NCI-H446 (cell line): ENCODE measurements at places on chromosomes 3 and 15.

DNA sequence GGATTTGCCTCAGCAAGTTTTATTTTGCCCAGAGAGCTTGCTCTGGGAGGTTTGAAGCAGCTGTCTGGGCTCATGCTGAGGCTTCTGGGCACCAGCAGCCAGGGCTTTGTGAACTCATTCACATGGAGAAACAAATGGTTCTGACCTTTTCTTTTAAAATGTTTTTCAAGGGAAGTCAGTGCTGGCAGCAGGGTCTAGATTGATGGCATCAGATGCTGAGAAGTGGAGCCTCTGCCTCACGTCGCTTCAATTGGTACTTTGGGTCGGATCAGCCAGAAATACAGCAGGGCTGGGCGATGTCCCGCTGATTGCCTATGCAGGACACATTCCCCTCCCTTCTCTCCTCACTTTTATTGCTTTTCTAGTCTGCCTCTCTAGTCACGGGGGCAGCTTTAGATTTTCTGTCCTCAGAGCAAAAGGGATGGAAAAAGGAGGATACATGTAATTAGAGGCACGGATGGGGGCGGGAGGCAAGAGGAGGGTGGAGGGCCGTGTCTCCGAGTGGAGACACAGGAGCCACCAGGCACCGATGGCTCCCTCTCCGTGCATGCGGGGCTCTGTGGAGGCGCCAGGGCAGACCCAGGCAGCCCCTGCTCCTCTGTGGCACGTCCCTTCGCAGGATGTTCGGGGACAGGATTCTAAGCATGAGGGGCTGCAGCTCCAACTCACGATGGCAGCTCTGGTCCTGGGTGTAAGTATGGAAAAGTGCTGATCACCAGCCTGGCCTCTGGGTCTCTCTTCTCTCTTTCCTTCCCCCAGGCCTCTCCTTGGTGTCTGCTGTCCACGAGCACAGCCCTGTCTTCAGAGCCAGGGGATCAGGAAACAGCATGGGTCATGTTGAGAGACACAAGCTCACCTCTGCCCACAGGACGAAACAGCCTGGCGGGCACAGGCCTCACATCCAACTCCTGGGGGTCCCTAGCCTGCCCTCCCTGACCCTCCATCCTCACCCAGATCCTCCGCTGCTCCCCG is 116.1 kb downstream of the FAM43A start:
- peak; percentile 31 for DNase-seq

DNA sequence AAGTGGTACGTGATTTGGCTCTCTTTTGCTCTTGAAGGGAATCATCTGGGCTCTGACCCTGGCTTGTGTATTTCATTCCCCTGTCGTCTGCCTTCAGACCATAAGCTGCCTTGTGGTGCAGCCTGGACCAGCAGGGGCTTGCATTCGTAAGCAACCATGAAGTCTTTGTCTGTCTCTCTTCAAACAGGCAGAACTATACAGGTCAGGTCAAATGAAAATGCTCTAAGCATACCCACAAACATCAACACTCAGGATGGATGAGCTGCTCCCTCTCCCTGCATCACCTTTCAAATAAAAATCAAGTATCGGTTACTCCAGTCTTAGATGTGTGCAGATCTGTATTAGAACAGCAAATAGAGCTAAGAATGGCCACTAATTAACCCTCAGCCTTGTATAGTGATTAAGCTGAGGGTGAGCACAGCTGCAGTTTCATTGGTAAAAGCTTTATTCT is 268.6 kb upstream of the UBE2E1 start:
- DNase-seq = no peak

DNA sequence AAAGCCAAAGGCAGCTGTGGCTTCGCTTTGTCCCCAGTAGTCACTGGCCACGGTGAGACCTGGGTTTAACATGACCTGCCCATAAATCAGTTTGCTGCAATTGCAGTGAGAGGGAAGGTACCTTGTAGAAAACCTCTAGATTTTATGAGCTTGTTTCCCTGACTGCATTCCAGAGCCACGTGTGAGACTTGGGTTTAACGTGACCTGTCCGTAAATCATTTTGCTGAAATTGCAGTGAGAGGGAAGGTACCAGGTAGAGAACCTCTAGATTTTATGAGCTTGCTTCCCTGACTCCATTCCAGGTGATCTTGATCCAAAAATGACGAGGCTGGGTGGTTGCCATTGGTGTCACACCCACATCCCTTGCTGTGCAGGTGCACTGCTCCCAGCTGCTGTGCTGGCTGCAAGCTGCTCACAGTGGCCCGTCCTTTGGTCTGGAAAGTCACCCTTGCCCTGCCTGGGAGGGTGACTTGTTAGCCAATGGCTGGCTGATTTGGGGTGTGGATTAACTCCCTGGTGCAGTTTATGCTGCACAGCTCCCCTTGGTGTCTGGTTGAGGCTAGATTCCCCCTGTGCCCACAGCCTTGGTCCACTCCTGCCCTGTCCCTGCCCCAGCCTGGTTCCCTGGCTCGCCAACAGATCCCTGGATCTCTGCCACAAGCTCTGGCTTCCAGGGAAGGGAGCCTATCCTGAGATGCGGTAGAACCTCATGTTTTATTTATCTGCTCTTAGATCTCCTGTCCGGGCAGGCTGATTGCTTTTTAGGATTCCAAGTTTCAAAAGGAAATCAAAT is 192.7 kb upstream of the CTDSPL start:
- DNase-seq = no peak

DNA sequence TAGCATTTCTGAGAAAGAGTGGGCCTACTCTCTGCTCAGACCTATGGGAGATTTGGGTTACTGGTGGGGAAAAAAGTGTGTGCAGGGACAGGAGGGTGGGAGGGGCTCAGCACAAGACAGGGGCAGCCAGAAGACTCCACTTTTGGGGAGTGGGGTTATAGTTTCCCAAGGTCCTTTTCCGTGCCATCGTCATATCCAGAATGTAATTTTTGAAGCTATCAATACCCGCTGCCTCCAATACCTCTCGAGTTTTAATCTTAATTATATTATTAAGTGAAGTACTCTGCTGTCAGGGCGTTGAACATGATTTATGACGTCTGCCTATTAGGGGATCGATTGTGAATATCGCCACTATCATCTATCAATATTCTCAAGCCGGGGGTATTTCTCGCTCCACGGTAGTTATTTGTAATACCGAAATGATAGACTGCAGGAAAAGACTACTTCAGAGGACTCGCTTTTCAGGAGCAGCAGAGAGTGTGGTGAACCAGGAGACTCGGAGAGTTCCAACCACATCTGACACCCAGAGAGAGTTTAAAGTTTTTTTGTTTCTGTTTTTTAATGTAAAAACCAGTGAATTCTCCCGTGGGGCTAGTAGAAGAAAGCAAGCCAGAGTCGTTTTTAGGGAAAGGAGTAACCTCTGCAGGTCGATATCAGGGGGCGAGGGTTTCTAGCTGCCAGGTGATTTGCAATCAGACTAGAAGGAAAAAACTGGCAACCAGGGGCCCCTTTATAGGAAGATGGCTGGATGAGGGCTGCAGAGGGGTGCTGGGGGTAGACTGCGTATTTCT is 20.6 kb downstream of the NR2F2 start:
- DNase-seq = no peak

DNA sequence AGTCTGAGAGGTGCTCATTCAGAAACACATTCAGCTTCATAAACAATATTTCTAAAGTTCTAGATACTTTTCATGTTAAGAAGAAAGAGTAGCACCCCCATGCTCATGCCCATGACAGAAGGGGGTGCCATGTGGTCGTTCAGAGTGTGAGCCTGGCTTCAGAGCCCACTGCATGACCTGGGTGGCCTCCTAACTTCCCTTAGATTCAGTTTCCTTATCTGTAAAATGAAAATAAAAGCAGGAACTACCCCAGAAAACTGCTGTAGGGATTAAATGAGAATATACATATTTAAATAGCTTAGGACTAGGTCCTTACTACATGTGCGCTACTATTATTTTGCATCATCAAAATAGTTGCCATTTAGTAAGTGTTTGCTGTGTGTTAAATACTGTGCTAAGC is 69.2 kb downstream of the ABHD5 start:
- no peak for DNase-seq

DNA sequence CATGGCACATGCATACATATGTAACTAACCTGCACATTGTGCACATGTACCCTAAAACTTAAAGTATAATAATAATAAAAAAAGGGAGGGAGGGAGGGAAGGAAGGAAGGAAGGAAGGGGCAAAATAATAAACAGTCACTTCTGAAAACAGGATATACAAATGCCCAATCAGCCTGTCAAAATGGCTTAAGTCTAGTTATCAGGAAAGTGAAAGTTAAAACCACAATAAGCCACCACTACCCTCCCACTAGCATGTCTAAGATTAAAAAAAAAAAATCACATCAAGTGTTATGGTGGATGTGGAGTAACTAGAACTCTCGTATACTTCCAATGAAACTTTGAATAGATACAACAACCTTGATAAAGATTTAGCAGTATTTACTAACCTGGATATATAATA is 145.6 kb upstream of the GMNC start:
- no peak for DNase-seq

DNA sequence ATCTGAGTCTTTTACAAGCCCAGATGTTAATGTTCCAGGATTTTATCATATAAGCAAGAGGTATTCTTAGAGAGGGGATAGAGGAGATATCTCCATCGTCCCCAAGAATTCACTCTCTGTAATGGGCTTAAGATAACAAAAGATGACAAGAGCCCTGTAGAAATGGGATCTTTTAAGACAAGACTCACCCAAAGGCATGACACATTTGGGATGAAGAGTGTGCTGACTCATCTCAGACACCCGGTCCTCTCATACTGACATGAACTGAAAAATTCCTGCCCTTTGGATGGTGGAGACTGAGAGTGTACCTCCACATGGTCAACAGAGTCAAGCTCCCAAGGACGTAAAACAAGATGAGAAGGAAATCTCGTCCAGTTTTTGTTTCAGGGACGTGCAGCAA is 11.0 kb downstream of the LEKR1 start:
- no peak for DNase-seq

DNA sequence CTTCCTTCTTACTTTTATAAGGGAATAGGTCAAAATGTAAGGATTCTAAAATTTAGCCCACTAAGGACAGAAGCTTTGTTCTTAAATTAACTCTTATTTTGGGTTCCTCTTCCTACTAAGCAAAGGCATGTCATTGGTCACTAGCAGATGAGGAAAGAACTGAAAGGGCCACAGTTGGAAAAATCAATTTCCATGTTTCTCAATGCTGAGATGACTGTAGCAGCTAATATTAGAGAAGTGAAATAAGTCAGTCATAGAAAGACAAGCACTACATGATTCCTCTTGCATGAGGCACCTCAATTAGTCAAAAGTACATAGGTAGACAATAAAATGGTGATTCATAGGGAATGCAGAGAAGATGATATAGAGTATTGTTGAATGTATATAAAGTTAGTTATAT is 353.7 kb downstream of the RSL24D1 start:
- DNase-seq = no peak

GRCh38 chr3:15327941-15328340 is 4.4 kb downstream of the SH3BP5 start:
- no peak for DNase-seq

GRCh38 chr3:67228136-67228535 is 230.0 kb downstream of the KBTBD8 start:
- DNase-seq = no peak

DNA sequence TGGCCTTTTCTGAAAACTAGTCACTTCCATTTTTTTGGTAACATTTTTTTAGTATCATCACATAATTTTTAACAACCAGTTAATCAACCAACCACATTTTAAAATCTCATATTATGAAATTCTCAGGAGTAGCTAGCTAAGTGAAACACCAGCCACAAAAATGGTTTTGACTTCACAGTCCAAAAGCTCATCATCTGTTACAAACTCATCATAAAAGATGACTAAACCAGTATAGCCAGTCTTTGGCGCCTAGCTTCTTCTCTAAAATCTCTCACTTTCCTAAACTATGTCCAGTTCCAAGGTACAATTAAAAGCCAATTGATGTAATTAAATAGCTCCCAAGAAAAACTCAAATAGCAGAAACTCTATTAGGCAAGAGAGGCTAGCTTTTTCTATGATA is 88.2 kb upstream of the ZNF385D start:
- DNase-seq = no peak

DNA sequence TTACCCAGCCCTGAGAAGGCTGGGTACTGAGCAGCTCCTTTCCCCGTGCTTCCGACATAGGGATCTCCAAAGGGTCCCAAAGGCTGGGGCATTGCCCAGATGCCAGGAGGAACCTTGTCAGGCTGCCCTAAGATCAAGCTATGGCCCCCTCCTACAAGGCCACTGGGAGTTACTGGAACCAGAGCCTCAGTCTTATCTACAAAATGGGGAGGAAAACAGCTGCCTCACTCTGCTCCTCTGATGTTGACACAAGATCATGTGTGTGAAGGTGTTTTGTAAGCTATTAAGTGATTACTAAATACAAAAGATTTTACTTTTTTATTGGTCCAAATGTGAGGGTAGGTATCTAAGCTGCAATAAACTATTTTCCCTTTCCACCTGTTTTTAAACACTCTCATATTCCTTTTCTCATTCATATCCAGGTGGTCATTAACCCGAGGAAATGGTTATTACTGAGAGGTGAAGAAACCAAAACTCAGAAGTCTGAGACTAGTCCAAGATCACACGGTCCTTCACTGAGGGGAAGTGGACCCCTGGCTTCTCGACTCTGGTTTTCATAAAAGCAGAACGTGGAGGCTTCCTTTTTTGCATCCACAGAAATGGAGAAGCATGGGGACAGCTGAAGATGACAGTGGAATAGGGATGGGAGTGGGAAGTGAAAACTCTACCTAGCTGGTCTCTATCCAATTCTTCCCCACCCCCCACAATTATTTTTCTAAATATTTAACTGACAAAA is 1.7 kb downstream of the ARPIN start:
- no peak for DNase-seq

DNA sequence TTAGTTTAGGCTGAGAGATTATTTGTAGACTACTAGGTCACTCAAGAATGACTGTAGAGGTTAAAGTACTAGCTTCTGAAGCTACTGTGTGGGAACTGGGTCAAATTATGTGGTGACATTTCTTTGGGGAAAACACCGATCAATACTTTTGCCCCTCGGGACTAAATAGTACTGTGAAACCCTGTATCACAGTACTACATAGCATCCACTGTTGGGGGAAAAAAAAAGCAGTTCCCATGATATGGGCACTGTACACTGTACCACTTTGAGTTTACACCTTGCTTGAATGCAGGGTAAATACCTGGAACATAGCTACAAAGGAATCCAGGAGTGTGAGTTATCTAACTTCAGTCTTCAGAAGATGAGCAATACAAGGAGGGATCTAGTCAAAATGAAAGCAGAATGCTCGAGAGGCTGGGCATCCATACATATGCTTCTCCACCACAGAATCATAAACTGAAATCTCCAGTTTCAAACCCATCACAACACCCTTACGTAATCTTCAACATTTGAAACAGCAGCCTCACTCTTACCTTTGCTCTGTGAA is 311.4 kb downstream of the UNC13C start:
- no peak for DNase-seq

DNA sequence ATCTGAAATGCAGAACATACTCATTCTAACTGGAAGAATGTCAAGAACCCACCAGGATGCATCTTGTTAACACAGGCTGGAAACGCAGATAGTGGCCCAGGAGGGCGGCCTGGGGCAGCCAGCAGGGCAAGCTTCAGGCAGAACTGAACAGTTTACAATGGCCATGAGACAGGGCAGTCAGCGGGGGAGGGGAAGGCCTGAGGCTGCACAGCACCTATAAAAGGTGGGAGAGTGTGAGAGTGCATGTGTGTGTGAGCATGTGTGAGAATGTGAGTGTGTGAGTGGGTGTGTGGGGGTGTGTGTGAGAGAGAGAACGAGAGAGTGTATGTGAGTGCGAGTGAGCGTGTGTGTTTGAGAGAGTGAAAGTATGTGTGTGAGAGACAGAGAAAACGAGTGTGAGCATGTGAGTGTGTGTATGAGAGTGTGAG is 26.8 kb upstream of the SLCO2A1 start:
- DNase-seq = no peak
